IMR-90 (cell line): ENCODE measurements at places on chromosomes 13 and 19. TPM values are rescaled to one million over a fixed set of nuclear protein-coding genes. Genes with fewer than 3 reads are reported as not detected.
A peak's percentile ranks its signal among the peaks of the same experiment; 100 is the strongest.

- no peak for DNase-seq
Measured at GRCh38 chr13:51977625-51978024, 33.6 kb downstream of the ATP7B start.

The SIGLEC11 gene
- not detected in 2 replicates for total RNA-seq

DNA sequence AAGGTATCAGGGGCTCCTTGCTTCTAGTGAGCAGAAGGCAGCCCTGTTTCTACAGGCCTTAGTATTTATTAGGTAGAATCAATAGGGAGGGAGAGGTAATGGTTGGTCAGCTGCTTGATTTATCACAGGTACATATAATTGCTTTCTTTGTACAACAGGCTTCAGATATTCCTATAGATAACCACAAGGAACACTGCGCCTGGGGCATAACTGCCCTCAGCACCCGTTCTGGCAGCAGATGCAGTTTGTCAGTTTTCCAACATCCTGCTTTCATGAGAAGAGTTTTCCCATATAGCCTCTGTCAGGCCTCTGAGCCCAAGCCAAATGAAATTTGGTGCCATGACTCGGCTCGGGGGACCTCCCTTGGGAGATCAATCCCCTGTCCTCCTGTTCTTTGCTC lies 12.4 kb upstream of the ZNF486 start:
- no peak for DNase-seq

DNA sequence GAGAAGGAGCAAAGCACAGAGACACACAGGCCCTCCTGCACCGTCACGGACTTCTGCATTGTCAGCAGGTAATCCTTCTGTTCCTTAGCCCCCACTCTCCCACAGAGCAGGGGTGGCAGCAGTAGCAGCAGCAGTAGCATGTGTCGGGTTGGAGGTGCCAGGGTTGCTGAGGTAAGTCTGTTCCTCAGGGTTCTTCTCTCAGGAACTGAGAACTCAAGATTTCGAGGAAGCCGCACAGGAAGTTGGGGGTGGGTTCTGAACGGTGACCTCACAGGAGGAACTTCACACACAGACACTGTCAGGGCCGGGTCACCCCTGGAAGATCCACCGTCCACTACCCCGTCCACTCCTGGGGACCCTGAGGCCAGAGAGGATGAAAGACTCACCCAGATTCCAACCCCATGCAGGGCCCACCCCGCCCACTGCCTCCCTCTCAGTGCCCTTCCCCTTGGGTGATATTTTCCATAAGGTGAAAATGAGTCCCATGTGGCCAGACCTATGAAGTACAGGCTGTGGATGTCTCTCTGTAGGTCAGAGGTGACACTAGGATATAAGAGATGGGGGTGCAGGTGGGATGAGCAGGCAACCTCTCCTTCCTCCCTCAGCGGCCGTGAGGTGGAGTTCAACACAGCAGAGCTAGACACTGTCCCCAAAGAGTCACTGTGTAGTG lies at the start of gene SIGLEC12:
SIGLEC12 (minus strand) TSS at position 207 of the 670 bp plus-strand sequence; CDS start at position 140, 67 bp downstream.
- no peak for DNase-seq

The ZNF790 gene
- total RNA-seq = 4.3 and 6.4 TPM in 2 replicates

The GIPR gene
- total RNA-seq = 0.18 and 0.28 TPM in 2 replicates

The ZNF773 gene
- total RNA-seq = 11.9 and 13.3 TPM in 2 replicates

GRCh38 chr13:76023652-76024051 lies 387.5 kb downstream of the LMO7 start:
- peak; percentile 48 for DNase-seq

- no peak for DNase-seq
Measured at GRCh38 chr13:111013196-111013595, 98.3 kb upstream of the ANKRD10 start.

The IFI30 gene
- 1.1 and 2.3 TPM in 2 replicates for total RNA-seq

DNA sequence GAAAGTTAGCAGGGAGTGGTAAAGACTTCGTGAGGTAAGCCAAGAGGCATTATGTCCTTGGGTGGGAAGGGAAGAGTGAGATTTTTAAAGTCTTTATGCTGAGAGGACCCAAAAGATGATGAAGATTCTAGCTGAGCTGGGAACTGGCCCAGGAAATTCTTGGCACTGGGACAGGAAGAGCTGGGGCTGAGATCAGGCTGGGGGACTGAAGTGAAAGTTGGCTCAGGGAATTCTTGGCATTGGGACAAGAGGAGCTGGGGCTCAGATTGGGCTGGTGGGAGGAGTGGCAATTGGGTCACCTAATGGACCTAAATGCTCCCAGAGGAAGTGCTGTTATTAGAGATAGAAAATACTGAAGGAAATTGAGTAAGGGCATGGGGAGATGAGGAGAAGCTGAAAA lies 8.8 kb downstream of the SCEL start:
- DNase-seq = no peak

The PLPPR3 gene
- total RNA-seq = 0.36 and 0.56 TPM in 2 replicates

GRCh38 chr13:28590461-28590860 lies 68.5 kb upstream of the POMP start:
- no peak for DNase-seq

GRCh38 chr13:25118378-25118905 lies 22.5 kb downstream of the PABPC3 start:
- no peak for DNase-seq

The PGLYRP1 gene
- total RNA-seq = not detected in 2 replicates

- peak; percentile 57 for DNase-seq
Measured at GRCh38 chr13:51451467-51452360, 1.1 kb downstream of the INTS6 start.

GRCh38 chr19:35746531-35746930 lies 1.1 kb downstream of the PSENEN start:
- no peak for DNase-seq

- peak; percentile 47 for DNase-seq
Measured at GRCh38 chr19:11096210-11096841, 7.1 kb downstream of the LDLR start.

The YJEFN3 gene
- 0.56 and 0.72 TPM in 2 replicates for total RNA-seq

The KIR2DL1 gene
- total RNA-seq = not detected in 2 replicates

- no peak for DNase-seq
Measured at GRCh38 chr13:74707291-74707690, 573.1 kb upstream of the KLF12 start.

DNA sequence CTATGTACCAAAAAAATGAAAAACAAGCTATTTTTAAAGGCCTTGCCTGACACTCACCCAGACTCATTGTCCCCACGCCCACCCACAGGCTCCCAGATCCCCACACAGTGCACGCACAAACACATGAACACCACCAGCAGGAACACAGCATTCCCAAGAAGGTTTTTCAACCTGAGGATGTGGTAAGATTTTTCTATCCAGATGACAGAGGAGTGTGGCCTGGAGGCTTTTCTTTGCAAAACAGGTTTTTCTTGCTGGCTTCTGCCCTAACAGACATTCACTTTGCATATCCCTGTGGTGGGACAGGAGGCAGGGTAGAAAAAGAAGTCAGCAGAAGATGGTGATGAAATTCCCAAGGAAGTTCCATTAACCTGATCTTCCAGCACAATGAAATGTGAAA lies 97.8 kb downstream of the KLF12 start:
- no peak for DNase-seq

The LILRB1 gene
- not detected in 2 replicates for total RNA-seq

The B3GLCT gene
- 4.5 and 5.8 TPM in 2 replicates for total RNA-seq

DNA sequence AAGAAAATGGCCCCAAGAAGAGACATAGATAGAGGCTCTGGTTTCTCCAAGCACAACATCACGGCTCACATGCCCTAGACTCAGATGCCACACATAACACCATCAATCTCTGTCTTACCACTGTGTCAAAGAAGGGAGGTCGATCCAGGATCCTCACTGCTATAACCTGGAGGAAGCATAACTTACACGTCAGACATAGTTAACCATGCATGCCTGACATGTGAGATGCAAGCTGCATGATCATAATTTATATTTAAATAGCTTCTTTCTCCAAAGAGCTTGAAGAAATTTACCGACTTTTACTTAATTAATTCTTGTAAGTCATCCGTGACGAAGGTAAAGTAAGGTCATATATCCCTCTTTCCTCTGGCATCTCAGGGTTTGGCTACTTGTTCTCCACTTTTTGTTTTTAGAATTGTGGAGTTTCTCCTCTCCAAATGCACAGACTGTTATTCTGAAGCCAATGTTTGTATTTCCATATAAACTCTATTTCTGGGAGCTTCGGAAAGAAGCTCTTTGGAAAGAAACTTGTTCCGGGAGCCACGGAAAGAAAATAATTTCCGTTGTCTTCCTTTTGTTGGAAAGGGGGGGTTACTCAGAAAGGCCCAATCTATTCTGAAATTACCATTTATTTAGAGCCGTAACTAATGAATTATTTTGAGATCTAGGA lies 205.6 kb downstream of the LHFPL6 start:
- no peak for DNase-seq

DNA sequence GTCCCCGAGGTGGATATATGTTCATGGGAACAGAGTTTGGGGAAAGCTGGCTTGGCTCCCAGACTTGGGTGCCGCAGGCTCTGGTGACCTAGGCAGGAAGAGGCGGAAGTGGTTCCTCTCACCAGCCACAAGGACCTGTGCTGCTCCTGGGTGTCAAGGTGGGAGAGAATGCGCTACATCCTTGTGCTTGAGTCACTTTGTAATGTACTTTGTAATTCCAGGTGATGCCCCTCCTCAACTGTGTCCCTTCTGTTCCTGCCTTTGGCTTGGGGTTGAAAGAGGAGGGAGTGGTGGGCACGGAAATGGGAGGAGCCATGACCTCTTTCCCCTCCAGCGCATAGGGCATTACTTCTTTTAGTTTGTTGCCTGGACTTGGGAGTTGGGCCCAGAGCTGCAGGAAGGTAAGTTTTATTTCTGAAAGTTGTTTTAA lies 10.9 kb downstream of the GARRE1 start:
- no peak for DNase-seq

GRCh38 chr19:28443361-28443760 lies 769.6 kb downstream of the UQCRFS1 start:
- no peak for DNase-seq

- DNase-seq = no peak
Measured at GRCh38 chr19:50660088-50660366, 10.8 kb downstream of the C19orf81 start.
